ENCODE measurements at places on chromosomes 16 and 17.

DNA sequence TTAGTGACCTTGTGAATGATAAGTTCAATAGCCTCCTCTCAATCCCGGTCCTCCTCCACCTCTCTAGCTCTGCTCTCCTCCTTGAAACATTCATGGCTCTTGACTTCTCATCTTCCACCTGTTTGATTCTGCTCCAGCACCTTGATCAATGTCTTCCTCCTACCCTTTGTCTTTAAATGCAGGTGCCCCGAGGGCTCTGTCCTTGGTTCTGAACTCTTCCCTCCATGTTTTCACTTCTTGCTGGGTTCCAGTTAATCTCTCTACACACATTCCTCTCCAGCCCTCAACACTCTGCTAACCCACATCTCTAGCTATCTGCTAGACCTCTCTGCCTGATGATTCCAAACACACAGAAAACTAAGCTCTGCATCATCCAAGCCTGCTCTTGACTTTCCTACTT lies 13.4 kb downstream of the CD300E start:
- no peak for DNase-seq

DNA sequence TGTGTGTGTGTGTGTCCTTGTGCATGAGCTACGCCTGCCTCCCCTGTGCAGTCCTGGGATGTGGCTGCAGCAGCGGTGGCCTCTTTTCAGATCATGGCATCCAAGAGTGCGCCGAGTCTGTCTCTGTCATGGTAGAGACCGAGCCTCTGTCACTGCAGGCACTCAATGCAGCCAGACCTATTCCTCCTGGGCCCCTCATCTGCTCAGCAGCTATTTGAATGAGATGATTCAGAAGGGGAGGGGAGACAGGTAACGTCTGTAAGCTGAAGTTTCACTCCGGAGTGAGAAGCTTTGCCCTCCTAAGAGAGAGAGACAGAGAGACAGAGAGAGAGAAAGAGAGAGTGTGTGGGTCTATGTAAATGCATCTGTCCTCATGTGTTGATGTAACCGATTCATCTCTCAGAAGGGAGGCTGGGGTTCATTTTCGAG lies 22.5 kb downstream of the STAT5A start:
- no peak for DNase-seq

DNA sequence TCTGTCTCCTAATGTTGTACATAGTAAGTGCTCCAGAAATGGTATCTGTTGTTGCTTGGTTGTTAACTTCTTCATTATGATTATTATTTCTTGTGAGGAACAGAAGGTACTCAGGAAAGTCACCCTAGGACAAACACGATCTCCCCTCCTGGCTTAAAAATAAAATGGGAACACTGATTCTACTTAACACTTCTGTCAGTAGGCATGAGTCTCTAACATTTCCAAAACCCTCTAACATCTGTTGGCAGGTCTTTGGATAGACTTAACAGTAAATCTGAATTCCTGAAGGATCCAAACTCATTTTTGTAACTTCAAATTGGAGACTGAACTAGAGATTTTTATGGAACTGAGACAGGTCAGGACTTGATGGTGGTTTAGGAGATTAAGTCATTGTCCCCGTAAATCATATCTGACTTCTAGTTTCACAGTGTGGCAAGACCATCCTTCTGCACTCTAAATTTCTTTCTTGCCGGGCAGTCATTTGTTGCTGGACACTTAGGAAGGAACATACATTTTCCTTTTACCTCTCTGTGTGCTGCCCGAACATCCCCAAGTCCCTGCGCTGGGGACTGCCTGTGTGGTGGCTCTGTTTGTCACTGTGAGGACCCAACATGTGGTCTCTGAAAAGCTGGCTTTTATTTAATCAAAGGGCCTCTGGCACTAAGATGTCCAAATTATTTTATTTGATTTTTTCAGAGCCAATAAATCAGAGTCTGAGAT lies 149.9 kb downstream of the NPIPB5 start:
- no peak for DNase-seq

DNA sequence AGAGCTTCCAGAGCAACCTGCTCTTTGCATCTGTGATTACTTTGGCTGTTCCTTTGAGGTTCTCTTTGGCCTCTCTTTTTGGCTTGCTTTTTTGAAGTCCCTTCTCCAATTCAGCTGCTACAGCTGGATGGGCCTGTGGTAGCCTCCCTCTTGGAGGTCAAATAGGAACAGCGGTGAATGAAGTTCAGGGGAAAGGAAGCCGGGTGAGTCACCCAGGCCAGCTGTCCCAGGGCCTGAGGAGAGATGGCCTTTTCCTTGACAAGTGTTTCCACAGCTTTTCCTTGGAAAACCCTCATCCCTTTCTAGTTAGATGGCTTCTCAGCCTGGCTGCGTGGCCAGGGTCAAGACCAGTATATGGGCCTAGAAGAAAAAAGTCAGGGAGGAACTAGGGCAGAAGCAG lies 103.1 kb downstream of the STX8 start:
- no peak for DNase-seq

DNA sequence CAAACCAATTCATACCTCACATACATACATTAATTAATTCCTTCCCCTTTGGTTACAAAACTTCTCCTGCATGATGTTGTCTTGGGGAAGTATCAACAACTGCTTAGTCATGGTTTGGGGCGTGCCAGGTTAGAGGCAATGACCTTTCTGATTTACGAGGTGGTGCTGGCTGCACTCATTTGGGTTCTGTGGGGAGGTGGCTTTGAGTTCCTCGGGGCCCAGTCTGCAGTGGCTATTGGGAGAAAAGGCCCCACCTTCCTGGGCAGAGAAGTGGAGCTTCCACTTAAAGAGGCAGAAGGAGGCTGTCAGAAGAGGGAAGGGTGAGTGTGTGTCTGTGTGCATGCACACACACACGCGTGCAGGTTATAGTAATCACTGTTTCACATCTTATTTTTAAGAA lies 10.2 kb upstream of the ETV4 start:
- DNase-seq, result no peak

GRCh38 chr17:4208238-4208637 lies 55.5 kb downstream of the ANKFY1 start:
- DNase-seq, result no peak

- peak; percentile 58 for DNase-seq
Measured at GRCh38 chr17:49565948-49566491, 9.7 kb upstream of the NXPH3 start.

DNA sequence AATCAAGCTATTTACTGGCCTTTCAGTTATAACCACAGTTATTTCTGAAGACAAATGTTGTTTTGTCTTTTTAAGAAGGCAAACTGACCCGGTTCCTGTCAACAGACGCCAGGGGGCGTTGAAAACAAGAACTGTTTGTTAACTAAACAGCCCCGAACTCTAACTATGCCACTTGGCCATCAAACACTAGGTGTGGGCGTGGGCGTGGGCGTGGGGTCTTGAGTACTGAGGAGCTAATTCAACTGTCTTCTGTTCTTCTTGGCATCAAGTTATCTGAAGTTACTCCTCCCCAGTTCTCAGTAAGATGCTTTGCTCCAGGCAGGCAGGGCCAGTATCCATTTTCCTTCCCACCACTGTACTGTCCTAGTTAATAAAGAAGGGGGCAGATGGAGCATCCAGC lies 63.3 kb upstream of the MTMR4 start:
- peak; percentile 74 for DNase-seq

DNA sequence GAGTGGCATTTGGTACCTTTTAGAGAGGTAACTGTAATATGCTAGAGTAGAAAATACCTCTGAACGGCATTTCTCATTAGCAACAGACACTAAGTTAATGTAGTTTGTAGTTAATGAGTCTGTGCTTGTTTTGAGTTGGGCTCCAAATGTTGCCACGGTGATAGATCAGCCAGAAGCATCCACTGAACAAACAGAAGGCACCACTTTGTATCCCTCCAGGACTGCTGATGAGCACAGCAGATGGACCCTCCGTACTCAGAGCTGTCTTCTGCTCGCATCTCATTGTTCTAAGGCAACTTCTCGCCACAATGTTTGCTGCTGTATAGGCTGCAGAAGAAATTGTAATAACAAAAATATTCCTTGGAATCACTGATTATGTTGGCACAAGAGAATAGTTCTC lies 56.1 kb downstream of the TNRC6C start:
- no peak for DNase-seq

GRCh38 chr16:85382717-85383118 lies 230.4 kb upstream of the GSE1 start:
- DNase-seq, result peak; percentile 64

- peak; percentile 71 for DNase-seq
Measured at GRCh38 chr17:75854101-75854748, 910 bp downstream of the WBP2 start.

DNA sequence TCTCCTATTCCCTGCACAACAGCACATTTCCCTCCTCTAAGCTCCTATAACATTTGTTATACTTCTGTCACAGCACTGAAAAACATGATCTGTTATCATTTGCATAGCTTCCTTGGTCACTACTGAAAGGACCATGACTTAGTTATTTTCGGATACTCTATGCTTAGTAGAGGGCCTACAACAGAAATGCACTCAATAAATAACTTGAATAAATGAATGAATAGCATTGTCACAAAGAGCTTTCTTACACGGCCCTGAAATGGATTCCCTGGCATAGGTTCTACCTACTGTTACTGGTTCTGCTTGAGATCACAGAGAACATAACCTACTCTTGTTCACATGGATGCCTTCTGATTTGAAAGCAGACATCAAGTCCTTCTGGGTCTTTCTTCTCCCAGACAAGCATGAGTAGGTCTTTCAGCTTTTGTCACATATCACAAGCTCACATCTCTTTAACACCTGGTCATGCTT lies 41.6 kb downstream of the MYO1D start:
- DNase-seq, result no peak

DNA sequence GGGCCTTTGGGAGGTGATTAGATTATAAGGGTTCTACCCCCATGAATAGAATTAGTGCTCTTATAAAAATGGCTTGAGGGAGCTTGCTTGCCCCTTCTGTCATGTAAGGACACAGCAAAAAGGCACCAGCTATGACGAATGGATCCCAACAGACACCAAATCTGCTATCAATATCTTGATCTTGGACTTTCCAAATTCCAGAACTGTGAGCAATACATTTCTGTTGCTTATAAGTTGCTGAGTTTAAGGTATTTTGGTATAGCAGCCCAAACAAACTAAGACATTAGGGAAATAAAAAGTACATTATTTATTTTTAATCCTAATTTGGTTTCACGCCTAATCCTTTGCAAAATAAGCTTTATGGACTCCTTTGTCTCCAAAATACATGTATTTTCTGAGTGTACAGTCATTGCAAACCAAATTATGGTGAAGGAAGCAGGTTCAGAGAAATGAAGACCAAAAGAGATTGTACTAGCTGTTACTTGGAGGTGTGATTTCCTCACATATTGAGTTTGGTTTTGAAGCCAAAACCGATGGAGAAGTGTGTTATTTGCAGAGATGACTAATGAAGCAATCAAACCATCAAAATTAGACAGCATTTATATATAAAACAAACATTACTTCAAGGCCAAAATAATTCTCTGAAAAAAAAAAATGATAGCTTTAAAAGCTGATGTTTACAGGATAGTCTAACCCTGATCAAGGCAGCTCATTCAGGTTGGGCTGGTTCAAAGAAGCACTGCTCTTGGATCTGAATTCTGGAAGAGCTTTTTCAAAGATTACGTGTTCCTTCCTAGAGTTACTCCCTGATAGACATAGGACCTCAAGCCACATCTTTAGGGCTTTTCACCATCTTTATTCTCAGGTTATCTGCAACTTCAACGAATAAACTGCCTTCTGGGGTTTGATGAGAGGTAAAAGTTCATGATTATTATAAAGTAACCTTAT lies 71.6 kb downstream of the MYO1D start:
- no peak for DNase-seq

DNA sequence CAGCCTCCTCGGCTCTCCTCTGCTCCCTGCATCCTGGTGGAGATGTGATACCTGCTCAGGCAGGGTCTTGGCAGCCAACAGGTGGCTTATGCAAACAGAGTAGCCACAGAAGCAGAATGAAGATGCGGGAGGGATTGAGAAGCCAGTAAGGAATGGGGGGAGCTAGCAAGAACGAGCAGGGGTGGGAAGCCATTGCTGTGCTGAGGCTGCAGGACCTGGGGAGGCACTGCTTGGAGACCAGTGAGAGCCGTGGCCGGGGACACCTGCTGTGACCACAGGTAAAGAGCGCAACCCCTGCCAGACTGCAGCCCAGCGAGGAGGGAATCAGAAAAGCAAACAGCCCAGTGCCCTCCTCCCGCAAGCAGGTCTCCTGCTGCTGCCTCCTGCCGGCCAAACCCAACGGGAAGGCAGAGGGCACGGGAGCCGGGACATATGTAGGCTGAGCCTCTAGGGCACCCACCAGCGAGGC lies 14.7 kb downstream of the AIPL1 start:
- DNase-seq, result no peak

GRCh38 chr17:57605675-57606105 lies 139.4 kb downstream of the CCDC182 start:
- no peak for DNase-seq
